ENCODE measurements at places on chromosomes 3 and 15. TPM values are rescaled to one million over a fixed set of nuclear protein-coding genes. Genes with fewer than 3 reads are reported as not detected.

DNA sequence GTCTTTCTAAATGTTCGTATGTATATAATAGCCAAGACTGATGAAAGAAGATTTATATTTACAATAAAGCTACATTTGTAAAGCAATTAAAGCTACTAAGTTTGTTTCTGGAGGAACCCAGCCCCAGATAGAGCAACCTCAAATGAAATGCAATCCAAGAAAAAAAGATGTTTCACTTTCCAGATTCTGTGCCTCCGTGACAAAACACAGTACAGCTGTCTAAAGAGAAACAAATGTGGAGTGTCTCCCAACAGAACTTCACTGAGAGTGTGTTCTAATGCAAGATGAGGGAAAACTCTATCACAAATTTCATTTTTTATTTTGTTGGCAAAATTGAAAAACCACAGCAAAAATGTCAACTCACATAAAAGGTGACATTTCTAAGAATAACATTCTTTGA lies 317.0 kb downstream of the OCA2 start:
- no peak for DNase-seq

DNA sequence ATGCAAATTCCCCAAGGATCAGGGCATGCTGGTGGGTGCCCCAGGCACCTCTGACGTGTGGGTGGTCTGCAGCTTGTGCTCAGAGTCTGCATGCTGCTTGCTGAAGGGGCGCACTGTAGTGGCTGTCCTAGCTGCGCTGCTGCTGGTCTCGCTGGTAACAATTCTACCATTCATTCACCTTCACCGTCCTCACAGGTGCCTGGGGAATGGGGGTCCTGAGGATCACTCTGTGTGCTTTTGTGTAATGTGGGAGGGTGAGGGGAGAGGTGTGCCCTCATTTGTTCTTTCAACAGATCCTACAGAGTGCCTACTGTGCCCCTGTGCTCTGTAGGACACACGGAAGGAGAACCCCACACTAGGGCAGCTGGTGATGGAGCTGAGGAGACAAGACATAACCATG lies 2.1 kb upstream of the ITGA11 start:
- no peak for DNase-seq

DNA sequence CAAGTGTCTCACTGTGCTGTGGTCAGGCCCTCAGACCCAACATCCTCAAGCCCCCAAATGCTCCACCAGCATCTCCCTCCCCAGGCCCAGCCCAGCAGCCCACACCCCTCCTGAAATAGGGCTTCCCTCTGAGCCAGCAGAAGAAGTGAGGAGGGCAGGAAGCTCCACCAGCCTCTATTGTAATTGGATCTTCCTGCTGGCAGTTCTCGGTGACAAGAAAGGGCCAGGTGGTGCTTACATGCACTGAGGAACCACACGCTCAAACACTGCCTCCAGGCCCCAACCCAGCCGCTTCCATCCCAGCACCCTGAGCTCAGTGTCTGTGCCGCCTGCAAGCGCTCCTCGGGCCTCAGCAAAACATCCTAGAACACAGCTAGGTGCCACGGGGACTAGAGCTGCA lies 96.7 kb downstream of the ATP10A start:
- no peak for DNase-seq

DNA sequence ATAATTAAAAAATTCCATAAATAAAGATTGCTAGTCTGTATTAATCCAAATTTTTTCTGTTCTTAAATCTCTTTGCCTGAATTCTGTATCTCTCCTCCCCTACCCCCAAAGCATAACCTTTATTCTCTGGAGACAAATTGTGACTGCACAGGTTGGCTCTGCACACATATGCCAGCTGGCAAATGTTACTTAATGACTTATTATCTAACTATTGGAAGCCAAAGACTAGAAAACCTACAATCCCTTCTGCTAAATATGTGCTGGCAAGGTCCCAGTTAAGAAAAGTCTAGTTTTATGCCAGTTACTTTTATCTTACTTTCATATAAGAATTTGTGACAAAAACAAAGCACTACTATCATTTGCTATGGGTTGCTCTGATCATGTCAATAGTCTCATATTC lies 569.3 kb downstream of the MECOM start:
- no peak for DNase-seq

GRCh38 chr3:183812761-183813445 lies 12.5 kb downstream of the MAP6D1 start:
- no peak for DNase-seq

- DNase-seq = no peak
These were observed 27.2 kb downstream of the ACKR2 start for GRCh38 chr3:42836150-42837123.

DNA sequence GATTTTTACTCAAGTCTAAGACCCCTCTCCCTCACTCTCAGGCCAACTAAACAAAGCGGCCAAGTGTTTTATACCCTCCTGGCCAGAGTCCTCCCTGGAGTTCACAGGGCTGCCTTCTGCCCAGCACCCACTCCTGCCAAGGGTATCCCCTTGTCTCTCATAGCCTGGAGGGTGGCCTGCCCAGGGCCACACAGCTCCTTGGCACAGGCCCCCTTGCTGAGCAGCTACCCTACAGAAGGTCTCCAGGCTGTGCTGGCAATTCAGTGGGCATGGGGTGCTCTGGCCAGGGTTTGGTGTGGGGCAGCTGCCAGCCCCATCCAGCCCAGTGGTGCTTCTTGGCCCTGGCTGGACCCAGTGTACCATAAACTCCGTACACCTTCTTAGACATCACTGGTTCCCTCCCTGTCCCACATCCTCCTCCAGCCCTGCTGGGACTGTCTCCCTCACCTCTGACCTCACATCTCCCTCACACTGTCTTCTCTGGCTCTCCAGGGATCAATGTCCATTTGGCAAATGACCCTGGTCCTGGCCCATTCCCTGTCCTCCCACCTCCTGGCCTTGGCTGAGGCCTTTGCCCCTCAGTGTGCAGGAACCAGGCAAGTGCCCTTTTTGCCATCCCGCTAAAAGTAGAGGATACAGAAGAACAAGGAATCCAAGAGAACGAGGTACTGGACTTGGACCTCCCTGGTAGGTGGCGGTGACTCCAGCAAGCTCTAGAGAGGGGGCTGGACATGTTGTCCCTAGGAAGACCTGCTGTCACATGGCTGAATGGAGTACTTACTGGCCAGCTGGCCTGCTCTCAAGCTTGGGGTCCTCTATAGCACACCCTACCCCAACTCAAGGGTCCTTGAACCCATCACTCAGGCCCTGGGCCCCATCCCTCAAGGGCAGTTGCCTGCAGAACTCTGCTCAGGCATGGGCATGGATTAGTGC lies 50.0 kb upstream of the TRPM1 start:
- DNase-seq = no peak

DNA sequence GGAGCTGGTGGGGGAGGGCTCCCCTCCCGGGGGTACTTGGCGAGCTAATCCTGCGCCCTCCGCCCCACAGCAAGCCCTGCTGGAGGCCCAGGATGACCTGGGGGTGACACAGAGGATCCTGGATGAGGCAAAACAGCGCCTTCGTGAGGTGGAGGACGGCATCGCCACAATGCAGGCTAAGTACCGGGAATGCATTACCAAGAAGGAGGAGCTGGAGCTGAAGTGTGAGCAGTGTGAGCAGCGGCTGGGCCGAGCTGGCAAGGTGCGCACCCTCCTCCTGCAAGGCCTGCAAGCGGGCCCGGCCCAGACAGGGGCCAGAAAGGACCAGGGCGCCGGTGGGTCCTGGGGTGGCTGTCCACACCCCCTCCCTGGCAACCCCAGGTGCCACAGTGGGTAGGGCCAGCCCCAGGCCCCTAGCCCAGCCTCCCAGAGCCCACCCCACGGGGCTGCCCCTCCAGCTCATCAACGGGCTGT lies 56.5 kb downstream of the SEMA3G start:
- no peak for DNase-seq

GRCh38 chr15:98952381-98952803 lies 55.2 kb downstream of the PGPEP1L start:
- peak; percentile 95 for DNase-seq

DNA sequence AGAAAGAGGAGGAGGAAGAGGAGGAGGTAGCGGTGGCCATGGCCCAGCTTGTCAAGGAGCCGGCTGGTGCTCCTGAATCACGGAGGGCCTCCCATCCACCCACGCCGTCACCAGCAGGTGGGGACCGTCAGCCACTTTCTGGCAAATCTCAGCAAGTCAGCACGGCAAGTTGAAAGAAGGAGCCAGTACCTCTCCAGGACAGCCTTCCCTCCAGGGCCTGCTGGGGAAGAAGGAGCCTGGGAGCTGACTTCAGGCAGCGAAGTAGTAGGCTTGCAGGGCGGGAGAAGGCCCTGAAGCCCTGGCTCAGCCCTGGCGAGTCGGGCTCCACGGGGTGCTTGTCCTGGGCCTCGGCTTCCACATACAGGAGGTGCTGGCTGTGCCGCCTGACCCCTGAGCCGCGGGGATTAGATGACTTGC lies 99.2 kb upstream of the TRPM1 start:
- no peak for DNase-seq

DNA sequence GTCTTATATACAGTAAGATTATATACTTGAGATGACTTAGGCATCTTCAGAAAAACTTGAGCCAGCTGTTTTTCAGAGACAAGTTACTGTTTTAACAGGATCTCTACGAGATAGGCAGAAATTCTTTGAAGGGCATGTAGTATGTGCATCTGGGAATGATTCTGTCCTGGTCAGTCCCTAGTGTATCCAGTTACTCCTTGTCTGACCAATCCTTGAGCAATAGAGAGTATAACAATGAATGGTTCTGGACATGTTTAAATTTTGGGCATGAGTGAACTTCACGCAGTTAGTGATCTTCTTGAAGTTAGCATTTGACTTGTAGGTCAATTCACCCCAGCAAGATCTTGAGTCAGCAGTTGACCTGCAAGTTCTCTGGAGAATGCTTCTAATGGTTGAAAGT lies 24.7 kb upstream of the HHLA2 start:
- no peak for DNase-seq

- DNase-seq = no peak
These were observed 18.1 kb upstream of the PTPN23 start for GRCh38 chr3:47362701-47363100.

- no peak for DNase-seq
These were observed 19.5 kb upstream of the CCDC39 start for GRCh38 chr3:180698760-180699270.

GRCh38 chr3:171827836-171828458 lies 15.2 kb upstream of the TMEM212 start:
- DNase-seq = no peak

DNA sequence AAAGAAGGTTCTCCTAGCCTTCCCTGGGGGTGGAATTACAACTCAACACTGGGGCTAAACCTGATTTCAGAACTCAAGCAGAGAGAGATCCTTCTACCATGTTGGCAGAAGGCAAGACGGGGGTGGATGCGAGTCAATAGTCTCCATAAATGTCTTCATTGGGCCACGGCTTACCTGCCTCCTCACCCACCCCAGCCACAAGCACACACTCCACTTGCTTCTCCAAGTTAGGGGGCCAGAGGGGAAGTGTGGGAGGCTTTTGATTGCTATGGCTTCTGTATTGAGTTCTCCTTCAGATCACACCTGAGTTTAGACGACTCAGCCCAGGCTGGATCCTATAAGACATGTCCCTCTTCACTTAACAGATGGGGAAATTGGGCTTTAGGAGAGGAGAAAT lies 178.9 kb downstream of the UACA start:
- DNase-seq = no peak

GRCh38 chr3:6354653-6355052 lies 506.3 kb upstream of the GRM7 start:
- DNase-seq = no peak

GRCh38 chr15:43958861-43959330 lies 132.1 kb downstream of the WDR76 start:
- DNase-seq = no peak

DNA sequence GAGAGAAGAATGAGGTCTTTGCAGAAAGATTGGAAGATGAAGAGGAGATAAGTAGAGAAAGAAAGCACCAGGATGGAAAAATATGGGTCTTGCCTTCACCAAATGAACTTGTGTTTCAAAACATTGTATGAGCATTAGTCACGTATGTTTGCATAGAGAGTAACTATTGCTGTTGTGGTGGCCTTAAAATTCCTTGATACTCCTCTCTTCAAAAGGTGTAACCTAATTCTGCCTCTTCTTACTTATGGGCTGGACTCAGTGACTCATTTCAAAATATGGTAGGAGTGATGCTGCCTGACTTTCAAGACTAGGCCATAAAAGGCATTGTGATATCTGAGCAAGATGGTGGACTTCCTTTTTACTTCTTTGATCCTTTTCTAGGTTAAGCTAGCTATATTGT lies 228.7 kb upstream of the ZNF385D start:
- no peak for DNase-seq

DNA sequence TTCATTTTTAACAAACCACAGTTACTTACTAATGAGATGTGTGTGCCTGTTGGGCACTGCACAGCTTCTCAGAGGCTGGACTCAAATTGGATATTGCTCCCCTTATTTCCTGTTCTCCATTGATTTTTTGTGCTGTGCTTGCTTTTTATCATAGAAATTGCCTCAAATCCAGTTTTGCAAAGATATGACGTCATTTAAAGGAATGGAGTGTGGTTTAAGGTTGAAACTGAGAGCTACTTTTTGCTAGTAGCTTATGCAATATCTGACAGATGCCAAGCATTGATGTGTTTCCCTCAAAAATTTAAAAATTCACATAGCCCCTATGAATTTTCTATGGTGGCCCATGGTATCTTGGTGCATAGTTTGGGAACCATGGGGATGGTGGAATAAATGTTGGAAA lies 67.7 kb upstream of the ROPN1 start:
- DNase-seq = no peak

DNA sequence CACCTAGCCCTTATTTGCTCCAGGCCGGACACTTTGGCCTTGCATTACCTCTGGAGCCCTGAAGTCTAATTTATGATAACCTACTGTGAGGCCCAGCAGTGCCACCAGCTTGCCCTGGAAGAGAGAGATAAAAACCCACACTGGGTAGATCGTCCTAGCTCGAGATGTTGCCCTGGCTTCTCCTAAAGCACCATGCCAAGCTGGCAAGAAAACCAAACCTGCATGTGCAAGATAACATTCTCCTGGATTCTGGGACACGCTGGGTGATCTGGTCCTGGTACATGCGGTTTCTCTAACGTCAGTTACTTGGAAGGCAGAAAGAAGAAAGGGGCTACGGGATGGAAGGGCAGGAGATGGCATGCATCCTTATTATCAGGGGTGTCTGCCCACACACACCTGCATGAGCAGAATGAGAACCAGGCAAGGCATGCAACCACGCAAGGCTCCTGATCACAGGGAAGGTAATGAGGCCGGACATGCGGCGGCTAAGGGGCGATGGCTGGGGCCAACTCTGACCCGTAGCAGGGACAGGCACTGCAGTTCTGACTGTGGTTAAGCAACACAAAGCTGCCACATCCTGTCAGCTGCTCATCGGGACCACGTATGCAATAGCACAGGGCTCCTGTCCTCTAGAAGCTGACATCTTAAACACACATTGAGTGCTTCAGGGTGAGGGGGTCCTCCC lies 73.0 kb downstream of the OXNAD1 start:
- DNase-seq = peak; percentile 20

Gene LCTL
- not detected for total RNA-seq

Gene HCLS1
- total RNA-seq = 232 TPM

Gene CNBP
- total RNA-seq = 342 TPM

Gene SLC28A2
- total RNA-seq = not detected

Gene MGLL
- total RNA-seq = 103 TPM

Gene TRIM42
- not detected for total RNA-seq

Gene SCAMP5
- total RNA-seq = 24.8 TPM

Gene GOLGA6A
- not detected for total RNA-seq

Gene JAGN1
- 35.5 TPM for total RNA-seq

Gene CPNE9
- total RNA-seq = not detected

Gene DAZL
- 0.05 TPM for total RNA-seq

Gene HRH1
- total RNA-seq = not detected

Gene GPR160
- 24.6 TPM for total RNA-seq

Measured in GM12878 (cell line).